NCI-H187 treated with DMSO at 0.1 percent for 48 hours (cell line): ENCODE measurements at places on chromosomes 4 and X.

DNA sequence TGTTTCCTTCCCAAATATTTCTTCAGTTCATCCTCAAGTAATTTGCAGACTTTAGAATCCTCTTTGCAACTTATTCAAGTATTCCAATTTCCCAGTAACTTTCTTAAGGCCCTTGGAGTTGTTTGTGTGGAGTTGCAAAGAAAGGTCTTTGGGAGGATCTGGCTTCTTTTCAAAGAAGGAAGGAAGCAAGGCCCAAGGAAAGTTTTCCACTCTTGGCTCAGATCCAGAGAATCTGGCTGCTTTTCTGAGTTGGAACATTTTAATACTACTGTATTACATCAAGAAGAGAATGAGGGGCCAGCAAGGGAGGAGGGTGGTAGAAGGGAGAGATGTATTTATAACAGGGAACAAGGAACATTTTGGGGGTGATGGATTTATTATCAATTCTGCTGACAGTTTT lies 10.5 kb downstream of the CDX4 start:
- DNase-seq, result no peak

DNA sequence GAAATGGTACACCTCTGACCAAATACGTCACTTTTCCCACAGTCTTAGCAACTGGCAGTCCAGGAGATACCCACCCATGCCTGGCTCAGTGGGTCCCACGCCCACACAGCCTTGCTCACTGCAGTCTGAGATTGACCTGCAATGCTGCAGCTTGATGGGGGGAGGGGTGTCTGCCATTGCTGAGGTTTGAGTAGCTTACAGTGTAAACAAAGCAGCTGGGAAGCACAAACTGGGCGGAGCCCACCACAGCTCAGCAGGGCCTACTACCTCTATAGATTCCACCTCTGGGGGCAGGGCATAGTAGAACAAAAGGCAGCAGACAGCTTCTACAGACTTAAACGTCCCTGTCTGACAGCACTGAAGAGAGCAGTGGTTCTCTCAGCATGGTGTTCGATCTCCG lies 52.7 kb downstream of the AMER1 start:
- no peak for DNase-seq

GRCh38 chr4:183012879-183013729 lies 86.0 kb upstream of the WWC2 start:
- no peak for DNase-seq

DNA sequence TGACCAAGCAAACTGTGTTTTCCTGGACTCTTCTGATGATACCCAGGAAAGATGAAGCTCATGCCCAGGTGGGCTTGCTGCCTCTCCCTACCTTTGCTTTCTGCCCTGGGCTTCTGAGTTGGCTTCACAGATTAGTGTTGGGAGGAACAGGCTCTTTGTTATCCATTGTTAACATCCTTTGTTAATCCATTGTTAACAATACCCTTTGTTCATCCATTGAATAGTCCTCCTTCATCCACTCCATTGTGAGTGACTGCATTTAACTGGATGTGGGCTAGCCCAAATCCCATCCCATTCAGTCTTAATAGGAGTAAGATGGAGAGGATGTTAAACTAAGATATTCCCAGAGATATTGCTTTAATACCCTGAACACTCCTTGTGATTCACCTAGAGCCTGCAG lies 199.0 kb upstream of the LNX1 start:
- DNase-seq, result no peak

GRCh38 chr4:101762025-101762424 lies 28.5 kb upstream of the BANK1 start:
- DNase-seq, result no peak

GRCh38 chr4:55397520-55398321 lies 2.0 kb downstream of the TMEM165 start:
- DNase-seq, result no peak

DNA sequence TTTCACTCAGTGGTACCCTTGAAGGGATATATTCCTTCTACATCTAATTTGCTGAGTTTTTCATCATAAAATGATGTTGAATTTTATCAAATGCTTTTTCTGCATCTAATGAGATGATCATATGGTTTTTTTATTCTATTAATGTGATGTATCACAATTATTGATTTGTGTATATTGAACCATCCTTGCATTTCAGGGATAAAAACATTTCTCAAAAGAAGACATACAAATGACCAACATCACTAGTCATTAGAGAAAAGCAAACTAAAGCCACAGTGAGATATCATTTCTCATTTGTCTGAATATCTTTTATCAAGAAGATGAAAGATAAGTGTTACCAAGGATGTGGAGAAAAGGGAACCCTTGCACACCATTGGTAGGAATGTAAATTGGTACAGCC lies 65.7 kb upstream of the MXD4 start:
- DNase-seq, result no peak

GRCh38 chrX:8034058-8034457 lies 106.8 kb upstream of the PNPLA4 start:
- no peak for DNase-seq

GRCh38 chr4:189302719-189303118 lies 638.0 kb upstream of the FRG1 start:
- DNase-seq, result no peak

GRCh38 chr4:40255393-40256281 lies 58.8 kb downstream of the RHOH start:
- no peak for DNase-seq

GRCh38 chr4:173560896-173561295 lies 30.9 kb upstream of the HAND2 start:
- no peak for DNase-seq

DNA sequence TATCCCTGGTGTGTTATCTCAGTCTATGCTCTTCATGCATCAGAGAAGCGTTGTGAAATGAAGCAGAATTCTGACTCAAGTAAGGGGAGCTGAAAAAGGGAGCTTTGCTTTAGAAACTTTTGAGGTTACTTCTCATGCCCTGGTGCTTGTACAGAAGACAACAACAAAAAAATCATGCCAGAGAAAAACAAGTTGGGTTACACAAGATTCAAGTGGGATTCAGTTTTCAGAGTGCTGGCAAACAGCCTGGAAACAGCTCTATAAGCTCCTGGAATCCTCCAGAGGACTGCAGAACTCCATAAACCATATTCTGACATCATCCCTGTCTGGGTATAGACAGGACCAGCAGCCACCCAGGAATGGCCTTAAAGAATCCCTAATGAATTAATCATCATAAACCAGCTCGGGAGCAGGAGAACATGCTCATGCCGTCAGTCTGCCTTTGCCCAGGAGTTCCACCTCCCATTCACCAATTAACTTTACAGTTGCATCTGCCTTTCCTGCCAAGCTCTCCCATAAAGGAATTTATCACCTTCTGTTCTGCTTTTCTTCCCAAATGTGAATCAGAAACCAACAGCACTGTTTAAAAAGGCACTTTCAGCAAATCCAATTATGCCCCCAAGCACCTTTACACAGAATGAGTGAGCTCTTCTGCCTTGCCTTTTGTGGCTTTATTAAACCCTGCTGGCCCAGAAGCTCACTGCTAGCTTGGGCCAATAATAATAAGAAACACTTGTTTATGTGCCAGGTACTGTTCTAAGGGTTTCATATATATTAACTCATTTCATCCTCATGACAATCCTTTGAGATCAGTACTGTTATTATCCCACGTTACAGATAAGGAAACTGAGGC lies 54.5 kb upstream of the FBXW7 start:
- no peak for DNase-seq
